Activated T-cell treated with anti-CD3 and anti-CD28 coated beads, Interleukin-2, amount 50 U/mL, for 1 hour (primary cell): ENCODE measurements at places on chromosomes 1 and 21.

GRCh38 chr1:67019600-67020136 lies 34.3 kb downstream of the SLC35D1 start:
- DNase-seq, result no peak

GRCh38 chr1:84960371-84960770 lies 36.5 kb downstream of the MCOLN2 start:
- DNase-seq, result no peak

DNA sequence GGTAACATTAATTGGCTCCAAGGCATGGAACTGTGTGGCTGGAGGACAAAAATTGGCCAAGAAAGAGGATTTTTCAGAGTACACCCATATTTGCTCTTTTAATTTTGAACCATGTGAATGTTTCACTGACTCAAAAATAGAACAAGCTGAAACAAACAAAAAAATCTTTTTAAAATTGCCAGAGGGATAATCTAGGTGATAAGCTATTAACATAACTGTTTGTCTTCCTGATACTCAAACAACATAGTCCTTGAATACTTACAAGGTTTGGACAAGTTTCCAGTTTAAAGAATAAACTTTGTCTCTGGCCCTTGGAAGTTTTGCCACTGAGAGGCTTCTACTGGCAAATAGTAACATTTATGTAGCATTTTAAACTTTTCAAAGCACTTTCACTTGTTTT lies 30.0 kb upstream of the PIGC start:
- DNase-seq, result no peak

GRCh38 chr1:239276051-239276450 lies 110.3 kb upstream of the CHRM3 start:
- DNase-seq, result no peak

GRCh38 chr1:154391086-154391770 lies 13.9 kb upstream of the IL6R start:
- no peak for DNase-seq
